Trophoblast cell (in vitro differentiated cells and primary cell): ENCODE measurements at places on chromosomes 3 and 15.

GRCh38 chr15:61084472-61084871 lies 144.6 kb downstream of the RORA start:
- H3K27ac ChIP-seq = no peak overlapping the region
- H3K4me1 ChIP-seq = no peaks in the 10 kb centered on the region
- DNase-seq = no peak

GRCh38 chr3:134485075-134485717 lies 589 bp downstream of the ANAPC13 start:
- peaks cover 3% of the 10 kb centered on the region for H3K36me3 ChIP-seq
- DNase-seq = no peak
- H3K27me3 ChIP-seq = no peaks in the 10 kb centered on the region
- peaks cover 12% of the 10 kb centered on the region for H3K4me1 ChIP-seq
- peak overlapping the region; percentile 90 for H3K4me3 ChIP-seq

DNA sequence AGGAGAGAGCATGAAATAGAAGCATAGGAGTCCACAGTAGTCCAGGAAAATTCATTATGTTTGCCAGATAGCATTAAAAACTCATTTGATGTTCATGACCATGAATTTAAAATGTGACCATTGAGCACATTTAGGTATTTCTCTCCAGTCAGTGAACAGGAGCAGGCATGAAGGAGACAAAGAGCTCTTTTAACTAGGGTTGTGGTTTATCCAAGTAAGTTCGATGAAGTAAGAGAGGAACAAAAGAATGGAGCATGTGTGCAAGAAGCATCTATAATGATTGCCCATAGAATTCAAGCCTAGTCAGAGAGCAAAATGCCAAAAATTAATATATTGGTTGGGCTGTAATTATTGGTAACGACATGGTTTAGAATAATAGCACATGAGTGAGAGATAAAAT lies 342.1 kb upstream of the CCDC54 start:
- DNase-seq = no peak
- H3K36me3 ChIP-seq = no peaks in the 10 kb centered on the region
- no peak overlapping the region for H3K4me3 ChIP-seq
- H3K4me1 ChIP-seq = no peaks in the 10 kb centered on the region
- no peaks in the 10 kb centered on the region for H3K27me3 ChIP-seq
- no peak overlapping the region for H3K27ac ChIP-seq

DNA sequence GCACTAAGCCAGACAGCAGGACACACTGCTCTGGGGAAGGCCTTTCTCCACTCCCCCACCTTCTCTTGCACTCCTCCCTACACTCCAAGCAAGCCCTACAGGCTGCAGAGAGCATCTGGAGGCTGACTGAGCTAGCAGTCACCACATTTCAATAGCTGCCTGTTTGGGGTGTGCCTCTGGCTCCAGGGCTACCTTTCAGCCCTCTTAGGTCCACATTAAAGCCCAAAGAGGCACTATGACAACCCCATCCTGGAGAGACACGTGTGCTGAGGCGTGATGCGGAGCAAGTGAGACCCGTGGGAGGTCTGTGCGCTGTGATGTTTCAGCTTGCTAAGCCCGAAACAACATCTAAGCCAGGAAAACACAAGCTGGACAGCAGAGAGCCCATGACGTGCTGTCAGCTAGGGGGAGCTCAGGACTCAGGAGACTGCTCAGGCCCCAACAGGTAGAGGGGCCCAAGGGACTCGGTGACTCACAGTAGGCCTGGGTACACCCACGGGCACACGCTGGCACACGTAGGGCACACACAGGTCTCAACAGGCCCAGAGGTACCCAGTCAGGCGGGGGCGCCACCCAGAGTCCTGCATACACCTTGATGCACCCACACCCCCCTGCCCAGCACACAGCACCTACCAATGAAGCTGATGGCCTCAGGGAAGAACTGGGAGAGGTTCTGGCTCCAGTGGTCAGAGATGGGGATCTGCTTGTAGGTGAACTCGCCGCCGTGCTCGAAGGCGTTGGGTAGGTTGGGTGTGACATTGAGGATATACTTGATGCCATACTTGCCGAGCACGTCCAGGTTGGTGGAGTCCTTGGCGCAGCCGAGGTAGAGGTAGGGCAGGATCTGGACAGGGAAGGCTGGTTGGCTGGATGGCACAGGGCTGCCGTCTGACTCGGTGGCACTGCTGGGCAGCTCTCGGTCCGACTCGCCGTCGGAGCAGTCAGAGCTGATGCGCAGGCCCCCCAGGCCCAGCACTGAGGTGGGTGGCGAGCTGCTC lies 2.8 kb downstream of the DUSP7 start:
- no peak overlapping the region for H3K27ac ChIP-seq
- no peak for DNase-seq
- peaks cover 25% of the 10 kb centered on the region for H3K4me1 ChIP-seq
- no peaks in the 10 kb centered on the region for H3K27me3 ChIP-seq

GRCh38 chr3:121467085-121467484 lies 78.7 kb downstream of the POLQ start:
- H3K4me3 ChIP-seq = no peak overlapping the region
- no peak for DNase-seq
- peaks cover 10% of the 10 kb centered on the region for H3K36me3 ChIP-seq
- H3K4me1 ChIP-seq = no peaks in the 10 kb centered on the region
- H3K27ac ChIP-seq = no peak overlapping the region

DNA sequence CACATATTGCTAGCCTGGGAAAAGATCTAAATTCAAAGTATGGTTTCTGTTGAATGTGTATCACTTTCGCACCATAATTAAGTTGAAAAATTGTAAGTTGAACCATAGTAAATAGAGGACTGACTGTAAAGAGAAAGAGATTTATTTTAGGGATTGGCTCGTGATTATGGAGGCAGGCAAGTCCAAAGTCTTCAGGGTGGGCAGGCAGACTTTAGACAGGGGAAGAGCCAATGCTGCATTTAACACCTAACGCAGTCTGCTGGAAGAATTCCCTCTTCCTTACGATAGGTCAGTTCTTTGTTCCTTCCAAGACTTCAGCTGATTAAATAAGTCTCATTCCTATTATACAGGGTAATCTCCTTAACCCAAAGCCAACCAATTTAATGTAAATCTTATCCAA lies 15.8 kb downstream of the C3orf85 start:
- H3K27me3 ChIP-seq = no peaks in the 10 kb centered on the region
- no peaks in the 10 kb centered on the region for H3K36me3 ChIP-seq
- H3K4me3 ChIP-seq = no peak overlapping the region
- H3K27ac ChIP-seq = no peak overlapping the region
- no peaks in the 10 kb centered on the region for H3K4me1 ChIP-seq
